ENCODE measurements at places on chromosomes 3 and 15.

- peak; percentile 47 for DNase-seq
Measured at GRCh38 chr3:43867436-43868072, 176.8 kb downstream of the ABHD5 start.

DNA sequence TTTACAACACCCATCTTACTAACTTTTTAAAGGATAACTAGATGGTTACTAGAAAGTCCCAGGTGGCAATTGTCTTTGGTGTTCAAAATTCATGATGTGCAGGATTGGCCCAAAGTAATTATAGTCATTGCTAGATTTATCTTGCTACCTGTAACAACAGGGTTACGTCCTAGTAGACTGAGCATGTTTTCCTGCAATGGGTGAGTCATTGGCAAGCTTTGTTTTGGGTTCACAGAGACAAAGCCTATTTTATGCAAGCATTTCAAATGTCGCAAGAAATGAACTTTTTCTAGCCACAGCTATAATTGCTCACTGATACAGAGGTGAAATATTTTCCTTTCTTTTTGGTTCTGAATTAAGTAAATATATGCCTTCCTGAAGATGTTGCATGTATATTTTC is 267.6 kb downstream of the AGBL1 start:
- no peak for DNase-seq

GRCh38 chr15:90400759-90401314 is 12.8 kb downstream of the IQGAP1 start:
- DNase-seq = no peak

DNA sequence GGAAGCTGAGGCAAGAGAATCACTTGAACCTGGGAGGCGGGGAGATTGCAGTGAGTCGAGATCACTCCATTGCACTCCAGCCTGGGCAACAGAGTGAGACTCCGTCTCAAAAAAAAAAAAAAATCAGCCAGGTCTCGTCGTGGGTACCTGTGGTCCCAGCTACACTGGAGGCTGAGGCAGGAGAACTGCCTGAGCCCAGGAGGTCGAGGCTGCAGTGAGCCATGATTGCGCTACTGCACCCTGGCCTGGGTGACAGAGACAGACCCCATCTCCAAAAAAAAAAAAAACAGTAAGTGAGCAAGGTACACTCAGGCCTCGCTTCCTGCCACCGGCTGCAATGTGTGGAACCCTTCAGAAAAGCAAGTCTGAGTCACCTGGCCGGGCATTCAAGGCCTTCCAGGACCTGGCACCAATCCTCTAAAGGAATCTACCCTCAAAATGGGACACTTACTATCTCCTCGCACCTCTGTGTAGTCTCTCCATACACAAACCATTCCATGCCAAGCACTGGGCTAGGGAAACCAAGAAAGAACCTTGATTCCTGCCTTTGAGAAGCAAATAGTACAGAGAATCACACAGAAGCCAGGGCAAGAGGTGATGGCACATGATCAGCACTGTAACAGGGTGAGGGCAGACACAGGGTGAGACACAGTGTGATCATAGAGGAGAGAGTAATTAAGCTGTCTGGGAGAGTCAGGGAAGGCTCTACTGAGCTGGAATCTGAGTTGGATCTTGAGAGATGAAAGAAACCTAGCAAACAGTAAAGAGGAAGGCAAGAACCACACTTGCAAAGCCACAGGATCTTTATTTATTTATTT is 9.7 kb downstream of the SCAMP2 start:
- no peak for DNase-seq

GRCh38 chr15:27928386-27928785 is 170.7 kb downstream of the OCA2 start:
- DNase-seq = no peak

GRCh38 chr15:69603369-69604071 is 150.9 kb downstream of the RPLP1 start:
- DNase-seq = no peak
